ENCODE measurements at places on chromosomes 1 and 21.

DNA sequence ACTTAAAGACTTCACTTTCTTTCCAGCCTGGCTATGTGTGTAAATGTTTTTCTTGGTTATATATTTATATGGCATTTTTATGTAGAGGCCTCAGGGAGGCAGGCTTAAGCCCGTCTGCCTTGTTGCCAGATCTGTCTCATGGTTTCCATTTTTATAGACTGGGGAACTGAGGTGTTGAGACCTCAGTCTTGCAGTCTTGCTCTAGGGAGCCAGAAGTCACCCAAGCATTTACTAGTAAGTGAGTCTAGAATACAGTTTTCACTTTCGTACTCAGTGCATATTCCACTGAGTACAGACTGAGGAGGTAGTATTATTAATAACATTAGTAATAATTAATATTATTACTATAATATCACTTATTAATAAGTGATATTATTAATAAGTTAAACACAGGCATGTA lies 161.4 kb downstream of the UCK2 start:
- no peak for DNase-seq

GRCh38 chr21:16250273-16250672 lies 520.5 kb downstream of the USP25 start:
- no peak for DNase-seq

DNA sequence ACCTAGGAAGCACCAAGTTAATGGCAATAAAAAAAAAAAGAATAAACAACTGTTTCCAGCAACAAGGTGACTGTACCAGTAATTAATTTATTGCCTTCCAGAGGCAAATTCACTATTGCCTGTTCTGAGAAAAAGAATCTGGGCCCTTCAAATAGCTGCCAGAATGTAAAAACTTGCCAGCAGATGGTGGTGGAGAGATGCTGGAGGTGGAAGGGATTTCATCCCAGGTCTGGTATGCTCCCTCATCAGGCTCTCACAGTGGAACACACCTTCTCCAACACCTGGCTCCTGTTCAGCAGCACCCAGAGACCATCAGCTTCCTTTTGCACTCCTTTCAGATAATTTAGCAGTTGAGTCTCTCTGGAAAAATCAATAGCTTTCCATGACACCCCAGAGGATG lies 792.9 kb upstream of the ADAMTS5 start:
- no peak for DNase-seq

- DNase-seq = no peak
Measured at GRCh38 chr1:207181847-207182246, 77.8 kb downstream of the C4BPA start.

- no peak for DNase-seq
Measured at GRCh38 chr1:202075389-202075788, 47.3 kb upstream of the GPR37L1 start.

DNA sequence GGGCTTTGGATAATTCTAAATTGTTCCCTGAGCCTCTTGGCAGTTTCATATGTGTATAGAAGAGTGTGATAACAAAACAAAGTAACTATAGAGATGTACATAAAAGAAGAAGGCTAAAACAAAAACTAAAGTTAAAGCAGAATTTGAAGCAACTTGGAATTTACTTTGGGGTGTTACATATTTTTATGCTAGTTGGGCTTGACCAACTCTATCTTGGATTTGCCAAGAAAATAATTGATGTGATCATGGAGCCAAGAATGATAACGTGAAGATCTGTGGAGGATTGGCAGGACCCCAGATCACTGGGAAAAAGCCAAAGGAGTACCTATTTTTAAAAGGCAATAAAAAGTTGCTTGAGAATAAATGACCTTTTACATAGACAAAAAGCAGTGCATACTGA lies 206.9 kb downstream of the LMO4 start:
- no peak for DNase-seq

GRCh38 chr21:28066596-28067387 lies 925.9 kb downstream of the LTN1 start:
- no peak for DNase-seq

- no peak for DNase-seq
Measured at GRCh38 chr1:118944133-118944532, 44.0 kb downstream of the TBX15 start.

DNA sequence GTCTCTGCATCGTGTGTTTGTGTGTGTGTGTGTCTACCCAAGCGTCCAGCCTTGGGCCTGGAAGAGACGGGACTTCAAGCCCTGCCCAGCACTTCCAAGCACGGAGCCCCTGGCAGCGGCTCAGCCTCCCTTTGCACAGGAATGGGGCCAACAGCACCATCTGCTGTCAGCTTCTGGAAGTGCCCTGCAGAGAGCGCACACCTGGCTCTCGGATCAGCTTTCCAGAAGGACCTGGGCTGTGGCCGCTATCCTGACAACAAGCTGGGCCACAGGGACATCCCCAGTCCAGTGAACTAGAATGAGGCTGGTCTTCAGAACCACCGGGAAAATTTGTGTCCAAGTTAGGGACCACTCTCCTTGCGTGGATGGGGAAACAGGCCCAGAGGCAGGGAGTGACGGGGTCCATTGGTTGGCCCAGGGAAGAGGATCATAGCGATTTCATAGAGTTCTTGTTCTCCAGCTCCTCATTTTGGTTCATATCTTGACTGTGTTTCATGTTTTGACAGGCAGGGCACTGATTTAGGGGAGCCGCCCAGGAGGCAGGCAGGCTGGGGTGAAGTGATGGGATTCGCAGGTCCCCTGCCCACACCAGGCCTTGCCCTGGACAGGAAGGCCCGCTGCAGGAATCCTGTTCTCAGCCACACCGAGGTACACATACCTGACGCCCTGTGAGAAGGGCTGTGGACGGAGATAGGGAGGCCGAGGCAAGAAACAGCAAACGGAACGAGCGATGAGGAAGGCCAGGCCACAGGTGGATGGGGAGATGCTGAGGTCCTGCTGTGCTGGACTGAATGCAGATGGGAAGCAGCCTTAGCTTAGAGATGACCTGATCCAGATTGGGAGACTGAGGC lies 38.4 kb downstream of the TAS1R2 start:
- peak; percentile 37 for DNase-seq

DNA sequence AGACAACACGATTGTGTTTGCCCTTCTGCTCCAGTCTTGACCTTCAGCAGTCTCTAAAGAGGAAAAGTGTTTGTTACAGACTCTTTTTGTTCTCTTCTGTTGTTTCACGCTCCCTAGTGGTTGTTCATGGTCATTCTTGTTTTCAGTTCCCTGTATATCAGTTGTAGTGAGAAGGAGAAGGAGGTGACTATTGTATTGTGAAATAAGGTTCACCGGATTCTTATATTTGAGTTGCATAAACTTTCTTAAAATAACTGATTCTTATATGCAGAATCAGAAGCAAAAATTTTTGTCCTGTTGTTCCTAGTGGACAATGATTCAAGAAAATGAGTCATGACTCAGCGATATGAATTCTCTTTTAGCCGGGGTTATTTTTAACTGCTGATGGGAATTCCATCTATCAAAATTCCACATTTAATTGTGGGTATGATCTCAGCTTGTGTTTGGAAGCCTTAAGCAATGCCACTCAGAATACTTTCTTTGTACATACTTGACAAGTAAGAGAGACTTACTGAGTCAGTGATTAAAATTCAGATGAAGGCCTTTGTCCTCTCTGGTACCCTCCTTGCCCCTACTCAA lies 152.2 kb downstream of the CLEC20A start:
- peak; percentile 52 for DNase-seq

- no peak for DNase-seq
Measured at GRCh38 chr1:118184739-118185083, 317 bp downstream of the SPAG17 start.

- no peak for DNase-seq
Measured at GRCh38 chr1:100449477-100449876, 88.5 kb upstream of the GPR88 start.

- DNase-seq = no peak
Measured at GRCh38 chr1:235461954-235462353, 42.3 kb downstream of the B3GALNT2 start.

- no peak for DNase-seq
Measured at GRCh38 chr1:159009704-159010361, at the start of gene IFI16. IFI16 (plus strand) TSS chr1:159009907; CDS start chr1:159014681, 4,774 bp downstream.

DNA sequence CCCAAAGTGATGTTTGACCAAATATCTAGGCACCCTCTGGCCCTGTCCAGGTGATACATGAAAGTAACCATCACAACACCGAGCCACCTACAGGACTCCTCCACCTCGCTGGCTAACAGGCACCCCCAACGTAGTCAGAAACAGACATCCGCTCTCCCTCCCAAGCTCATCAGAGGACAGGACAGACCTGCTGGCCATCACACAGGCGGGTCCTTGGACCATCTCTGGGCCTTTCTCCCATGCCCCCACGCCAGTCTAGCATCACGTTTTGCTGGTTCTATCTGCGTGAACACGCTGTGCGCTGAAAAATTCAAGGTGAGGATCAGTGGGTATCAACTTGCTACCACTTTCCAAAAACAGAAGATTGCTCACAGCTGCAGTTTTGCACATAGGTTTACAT lies 21.4 kb upstream of the ADARB1 start:
- no peak for DNase-seq

GRCh38 chr1:150207281-150207971 lies 28.5 kb downstream of the ANP32E start:
- no peak for DNase-seq

DNA sequence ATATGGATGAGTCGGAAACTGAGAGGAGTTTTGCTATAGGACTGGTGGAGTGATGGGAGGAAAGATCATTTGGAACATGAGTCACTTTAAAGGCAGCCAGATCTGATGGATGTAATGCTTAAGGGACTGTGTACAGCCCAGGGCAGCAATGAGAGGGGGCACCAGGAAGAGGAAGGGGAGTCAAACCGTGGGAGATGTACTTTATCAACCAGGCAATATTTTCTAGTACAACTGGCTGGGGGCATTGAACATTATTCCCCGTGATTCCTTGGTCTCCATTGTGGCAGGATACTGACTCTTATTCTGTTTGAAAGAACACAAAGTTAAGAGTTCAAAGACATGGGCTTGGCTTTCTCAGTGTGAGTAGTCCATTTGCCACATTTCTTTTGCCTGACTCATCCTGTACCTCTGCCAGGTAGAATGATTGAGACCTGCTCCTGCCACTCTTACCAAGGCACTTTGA lies 268.2 kb upstream of the NR5A2 start:
- DNase-seq = peak; percentile 92

DNA sequence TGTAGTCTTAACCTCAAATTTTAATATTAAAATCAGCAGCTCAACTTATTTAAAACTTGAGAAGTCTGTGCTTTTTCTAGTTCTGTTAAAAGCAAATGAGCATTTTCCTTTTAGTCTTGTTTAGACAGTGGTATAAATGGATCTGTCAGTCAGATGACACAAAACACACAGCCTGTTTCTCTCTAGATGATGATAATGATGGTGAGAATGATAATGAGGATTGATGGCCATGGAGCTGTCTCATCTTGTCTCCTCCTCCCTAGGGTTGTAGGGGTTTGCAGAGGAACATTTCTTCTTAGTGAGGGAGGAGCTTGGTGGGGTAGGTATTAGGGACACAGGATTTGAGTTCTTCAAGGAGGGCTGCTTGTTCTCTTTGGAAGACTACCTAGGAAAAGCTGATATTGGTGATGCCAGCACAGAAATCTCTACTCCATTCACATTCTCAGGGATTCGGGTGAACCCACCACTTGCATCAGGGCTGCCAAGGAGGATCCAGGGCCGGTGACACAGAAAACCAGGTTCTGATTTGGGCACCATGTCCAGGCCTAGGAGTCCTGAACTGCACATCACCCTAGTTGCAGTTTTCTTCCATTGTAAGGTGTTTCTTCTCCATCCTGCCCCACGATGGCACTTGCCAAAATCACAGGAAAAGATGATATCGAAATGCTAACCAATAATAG lies 147.6 kb downstream of the RHOU start:
- no peak for DNase-seq

DNA sequence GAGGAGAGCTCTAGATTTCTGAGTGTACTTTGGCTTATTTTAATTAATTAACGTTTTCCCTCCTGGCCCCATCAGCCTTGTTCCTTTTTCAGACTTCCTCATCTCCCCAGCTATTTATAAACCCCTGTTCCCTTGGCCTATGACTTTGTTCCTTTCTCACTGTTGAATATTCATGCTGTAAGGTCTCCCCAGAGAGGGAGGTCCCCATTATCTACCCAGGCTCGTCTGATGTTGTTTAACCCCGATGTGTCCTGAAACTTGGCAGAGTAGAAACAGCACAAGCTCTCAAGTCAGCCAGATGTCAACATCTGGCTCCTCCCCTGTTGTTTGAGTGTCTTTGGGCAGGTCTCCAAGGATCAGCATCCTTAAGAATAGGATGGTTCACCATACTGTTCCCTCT lies 153.6 kb downstream of the HIVEP3 start:
- DNase-seq = no peak

DNA sequence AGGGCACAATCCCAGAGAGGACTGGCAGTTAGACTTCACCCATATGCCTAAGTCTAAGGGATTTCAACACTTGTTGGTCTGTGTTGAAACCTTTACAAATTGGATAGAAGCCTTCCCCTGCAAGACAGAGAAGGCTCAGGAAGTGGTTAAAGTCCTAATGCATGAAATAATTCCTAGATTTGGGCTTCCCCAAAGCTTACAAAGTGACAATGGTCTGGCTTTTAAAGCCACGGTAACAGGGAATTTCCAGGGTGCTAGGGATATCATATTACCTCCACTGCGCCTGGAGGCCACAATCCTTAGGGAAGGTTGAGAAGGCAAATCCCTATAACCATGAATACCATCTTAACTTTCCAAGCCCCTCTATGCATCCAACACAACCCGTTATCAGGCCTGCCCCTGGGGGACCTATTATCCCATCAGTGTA lies 3.3 kb upstream of the FMO4 start:
- DNase-seq = no peak

GRCh38 chr1:200401263-200401662 lies 8.6 kb downstream of the ZNF281 start:
- no peak for DNase-seq

- no peak for DNase-seq
Measured at GRCh38 chr1:61301824-61302657, 219.7 kb downstream of the NFIA start.

- DNase-seq = no peak
Measured at GRCh38 chr1:179510038-179510437, 65.7 kb downstream of the NPHS2 start.

GRCh38 chr1:109542657-109543056 lies 3.0 kb downstream of the GPR61 start:
- DNase-seq = no peak

- DNase-seq = no peak
Measured at GRCh38 chr1:31784356-31785019, 20.3 kb upstream of the ADGRB2 start.

DNA sequence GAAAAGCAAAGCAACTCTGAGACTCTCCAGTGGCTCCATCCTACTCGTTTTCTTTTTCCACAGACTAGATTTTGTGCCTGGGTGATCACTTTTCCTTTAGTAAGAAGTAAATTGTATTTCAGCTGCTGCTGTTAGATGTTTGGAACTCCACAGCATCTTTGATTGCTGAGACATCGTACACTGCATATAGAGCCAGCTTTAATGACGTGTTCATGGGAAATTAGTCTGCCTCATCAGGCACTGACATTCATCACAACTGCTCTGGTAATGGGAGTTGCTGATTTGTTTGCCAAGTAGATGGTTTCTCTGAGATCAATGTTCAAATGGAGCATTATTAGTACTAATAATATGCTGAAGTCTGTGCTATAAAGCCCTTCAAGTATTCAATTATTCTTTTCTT lies 573.8 kb upstream of the NR5A2 start:
- no peak for DNase-seq

GRCh38 chr1:9249534-9250410 lies 15.2 kb downstream of the H6PD start:
- DNase-seq = no peak

- no peak for DNase-seq
Measured at GRCh38 chr1:119673171-119673940, 25.3 kb upstream of the ZNF697 start.

GRCh38 chr21:16044676-16045075 lies 314.9 kb downstream of the USP25 start:
- no peak for DNase-seq
